ENCODE measurements at places on chromosomes 1 and 21.

DNA sequence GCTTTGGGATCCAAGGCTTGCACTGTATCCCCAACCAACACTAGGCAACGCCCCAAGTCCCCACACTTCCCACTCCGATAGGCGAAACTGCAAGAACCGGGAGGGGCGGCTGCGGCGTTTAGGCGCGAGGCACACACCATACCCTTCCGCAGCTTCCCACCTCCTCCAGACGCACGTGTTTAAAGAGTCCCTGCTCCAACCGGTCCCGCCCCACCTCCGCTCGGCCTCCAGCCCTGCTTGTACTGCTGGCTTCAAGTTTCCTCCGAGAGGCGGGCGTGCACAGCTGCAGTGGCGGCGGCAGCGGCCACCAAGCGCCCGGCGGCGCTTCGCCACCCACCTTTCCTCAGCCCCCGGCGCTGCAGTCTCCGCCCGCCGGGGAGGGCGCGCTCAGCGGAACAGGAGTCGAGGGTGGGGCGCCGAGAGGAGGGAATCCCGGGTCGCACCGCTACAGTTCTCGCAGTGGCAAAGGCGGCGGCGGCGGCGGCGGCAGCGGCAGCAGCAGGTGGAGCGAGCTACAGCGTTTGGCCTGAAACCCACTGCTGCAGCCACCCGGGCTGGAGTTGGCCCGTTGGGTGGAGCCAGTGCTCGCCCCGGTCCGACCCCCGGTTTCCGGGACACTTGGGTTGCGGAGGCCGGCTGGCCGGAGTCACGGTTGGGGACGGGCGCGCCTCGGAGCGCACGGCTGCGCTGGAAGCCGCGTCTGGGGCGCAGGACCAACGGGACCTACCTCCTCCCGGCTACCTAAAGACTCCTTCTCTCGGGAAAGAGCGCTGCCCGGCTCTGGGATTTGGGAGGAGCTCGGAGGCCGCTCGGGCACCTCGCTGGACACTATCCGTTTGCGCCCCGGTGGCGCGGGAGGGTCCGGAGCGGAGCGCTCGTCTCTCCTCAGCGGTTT is at the start of gene CNIH3:
CNIH3 (plus strand) TSS at position 457 of the 895 bp plus-strand sequence. CDS start 858 bp downstream, outside the sequence.
- peak; percentile 85 for DNase-seq

- no peak for DNase-seq
Observed at GRCh38 chr1:32159189-32159588, 20.3 kb upstream of the TXLNA start.

- no peak for DNase-seq
Observed at GRCh38 chr1:155175281-155175926, 1.8 kb downstream of the TRIM46 start.

GRCh38 chr21:45336870-45337269 is 49.2 kb upstream of the POFUT2 start:
- no peak for DNase-seq

- peak; percentile 77 for DNase-seq
Observed at GRCh38 chr1:4422504-4423289, 231.7 kb upstream of the AJAP1 start.

DNA sequence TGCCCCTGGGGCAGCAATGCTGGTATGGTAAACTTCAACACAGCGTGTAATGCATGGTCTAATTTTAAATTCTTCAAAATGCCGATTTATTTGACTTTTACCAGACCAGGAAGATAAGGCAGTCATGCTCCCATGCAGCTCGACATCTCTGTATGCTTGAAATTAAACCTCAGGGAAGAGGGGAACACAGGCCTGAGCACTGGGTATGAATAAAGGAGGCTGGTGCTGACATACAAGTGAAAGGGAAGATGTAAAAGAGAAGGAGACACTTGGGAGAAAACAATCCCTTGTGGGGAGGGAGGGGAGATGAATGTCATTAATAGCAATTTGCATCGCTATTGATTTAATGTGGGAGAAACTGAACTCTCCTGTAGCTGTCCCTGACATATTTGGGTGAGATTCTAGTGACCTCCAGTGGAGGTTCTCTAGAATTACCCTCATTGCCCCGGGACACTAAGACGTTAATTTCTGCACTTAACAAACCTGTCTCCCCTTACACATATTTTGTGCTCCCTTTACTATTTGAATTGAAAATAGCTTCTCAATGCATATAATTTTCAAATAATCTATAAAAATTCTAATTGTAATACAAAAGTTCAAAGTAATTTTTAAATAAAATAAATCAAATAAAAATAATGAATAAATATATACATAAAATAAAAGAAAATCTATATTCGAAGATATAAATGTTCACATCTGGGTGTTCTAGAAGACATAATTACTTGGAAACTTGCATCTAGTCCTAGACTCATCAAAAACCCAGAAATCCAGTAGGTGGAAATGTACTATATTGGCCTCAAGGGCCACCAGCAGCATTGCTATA is 283.1 kb downstream of the LMX1A start:
- DNase-seq, result no peak

DNA sequence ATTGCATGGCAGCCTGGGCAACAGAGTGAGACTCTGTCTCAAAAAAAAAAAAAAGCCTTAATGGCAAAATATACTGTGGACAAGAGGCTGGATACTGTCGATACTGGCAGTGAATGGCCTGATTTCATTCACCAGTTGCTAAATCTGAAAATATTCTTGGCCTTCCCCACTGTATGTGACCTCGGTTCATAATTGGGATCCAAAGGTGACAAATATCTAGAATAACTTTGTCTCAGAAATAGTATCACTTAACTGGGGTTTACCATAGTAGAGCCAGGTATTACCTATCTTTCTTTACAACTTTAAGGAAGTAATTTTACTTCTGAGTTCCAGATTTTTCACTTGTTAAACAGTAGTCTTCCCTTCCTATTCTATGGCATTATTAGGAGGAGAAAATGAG is 8.4 kb downstream of the MTF2 start:
- DNase-seq, result no peak

GRCh38 chr1:155127967-155128754 is 485 bp downstream of the EFNA1 start:
- DNase-seq, result no peak

DNA sequence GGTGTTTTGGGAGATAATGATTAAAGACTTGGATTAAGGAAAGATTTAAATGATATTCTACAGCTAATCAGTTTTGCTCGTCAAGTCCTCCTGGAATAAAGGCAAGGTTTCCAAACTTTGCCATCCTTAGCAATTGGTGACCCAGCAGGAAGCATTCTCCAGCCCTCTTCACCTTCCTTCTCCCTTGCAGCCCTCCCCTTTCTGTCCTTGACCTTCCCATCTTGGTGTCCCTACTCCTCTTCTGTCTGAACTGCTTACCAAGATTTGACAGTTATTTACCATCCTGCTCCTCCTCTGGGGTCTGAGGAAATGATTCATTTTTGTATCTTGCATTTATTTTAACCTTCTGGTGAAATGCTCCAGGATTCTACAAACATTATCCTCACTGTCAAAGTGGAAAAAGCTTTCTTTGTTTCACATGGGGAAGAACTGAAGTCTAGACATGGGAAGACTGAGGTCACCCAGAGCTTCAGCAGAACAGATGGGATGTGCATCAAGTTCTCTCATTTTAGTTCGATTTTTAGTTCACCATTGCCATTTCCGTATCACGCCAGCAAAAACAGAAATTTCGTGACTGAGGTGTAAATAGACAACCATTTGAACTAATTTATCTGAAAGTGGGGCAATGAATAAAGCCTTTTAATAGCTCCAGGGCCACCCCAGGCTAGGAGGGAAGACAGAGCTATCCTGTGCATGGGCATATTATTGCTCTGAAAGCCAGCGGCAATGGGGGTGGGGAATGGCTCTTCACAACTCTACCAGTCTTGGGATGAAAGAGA is 504.4 kb upstream of the PLXNA2 start:
- DNase-seq, result no peak

DNA sequence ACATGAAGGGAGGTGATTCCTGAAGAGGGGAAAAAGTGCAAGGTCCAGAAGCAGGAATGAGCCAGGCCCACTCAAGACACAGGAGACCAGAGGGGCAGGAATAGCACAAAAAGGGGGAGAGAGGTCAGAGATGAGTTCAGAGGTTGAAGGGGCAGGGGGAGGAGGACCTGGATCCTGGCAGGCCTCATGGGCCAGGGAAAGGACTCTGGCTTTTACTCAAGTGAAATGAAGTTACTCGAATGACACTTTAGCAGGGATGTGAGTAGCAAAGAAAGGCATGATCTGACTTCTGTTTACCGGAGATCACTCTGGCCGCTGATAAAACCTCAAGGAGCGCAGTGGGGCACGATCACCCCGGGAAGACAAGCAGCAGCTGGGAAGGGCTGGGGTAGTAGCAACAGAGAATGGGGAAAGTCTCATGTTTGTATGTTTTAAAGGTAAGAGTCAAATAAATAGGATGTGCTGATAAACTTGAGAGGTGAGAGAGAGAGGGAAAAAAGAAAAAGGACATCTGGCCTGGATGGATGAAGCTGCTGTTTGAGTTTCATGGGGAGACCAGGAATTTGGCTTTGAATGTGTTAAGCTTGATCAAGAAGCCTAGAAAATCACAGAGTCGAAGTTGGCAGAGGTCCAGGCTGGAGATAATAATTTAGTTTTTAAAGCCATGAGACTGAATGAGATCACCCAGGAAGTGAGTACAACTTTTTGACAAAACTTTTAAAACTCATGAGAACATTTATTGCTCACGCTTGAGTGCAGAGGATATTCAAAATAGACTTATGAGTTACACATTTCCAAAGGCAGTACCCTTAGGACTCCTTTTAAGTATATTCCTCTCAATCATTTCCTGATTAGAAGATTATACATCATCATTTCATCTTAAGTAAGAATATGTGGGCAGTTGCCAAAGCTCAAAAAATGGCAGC is 156.0 kb downstream of the RERE start:
- no peak for DNase-seq

DNA sequence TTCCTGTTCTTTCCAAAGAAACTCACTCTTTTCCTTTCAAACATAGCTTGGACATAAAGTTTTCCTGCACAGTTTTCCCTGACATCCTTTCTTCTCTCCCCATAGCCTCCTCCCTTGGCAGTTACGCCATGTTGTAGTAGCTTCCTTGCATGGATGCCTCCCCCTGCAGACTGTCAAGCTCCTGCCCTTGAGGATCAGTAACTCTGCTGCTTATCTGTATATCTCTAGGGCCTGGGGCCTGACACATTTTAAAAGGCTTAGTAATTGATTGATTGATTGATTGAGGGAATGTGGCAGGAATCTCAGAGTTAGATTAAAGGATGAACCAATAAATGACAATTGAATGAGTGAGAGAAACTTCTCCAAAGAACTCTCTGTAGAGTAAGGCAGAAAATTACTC is 143.7 kb downstream of the NEK7 start:
- DNase-seq, result no peak

DNA sequence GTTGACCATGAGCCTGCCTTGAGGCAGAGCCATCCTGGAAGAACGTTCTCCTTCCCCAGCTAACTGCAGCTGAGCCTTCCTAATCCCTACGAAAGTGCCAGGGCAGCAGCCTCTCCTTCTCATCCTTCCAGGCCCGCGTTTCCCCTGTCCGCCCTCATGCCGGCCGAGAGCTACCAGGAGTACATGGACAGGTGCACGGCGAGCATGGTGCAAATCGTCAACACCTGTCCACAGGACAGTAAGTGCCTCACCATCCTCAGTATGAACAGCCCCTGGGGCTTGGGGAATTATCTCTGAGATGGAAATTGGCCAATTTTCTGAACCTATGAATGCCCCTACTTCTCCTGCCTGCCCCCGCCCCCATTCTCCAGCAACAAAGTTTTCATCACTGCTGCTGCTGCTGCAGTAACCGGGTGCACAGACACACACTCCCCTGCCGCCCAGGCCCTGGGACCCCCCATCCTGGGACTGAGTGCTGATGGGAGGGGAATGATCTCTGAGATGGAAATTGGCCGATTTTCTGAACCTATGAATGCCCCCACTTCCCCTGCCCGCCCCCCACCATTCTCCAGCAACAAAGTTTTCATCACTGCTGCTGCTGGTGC is 39.6 kb downstream of the UBASH3A start:
- no peak for DNase-seq

DNA sequence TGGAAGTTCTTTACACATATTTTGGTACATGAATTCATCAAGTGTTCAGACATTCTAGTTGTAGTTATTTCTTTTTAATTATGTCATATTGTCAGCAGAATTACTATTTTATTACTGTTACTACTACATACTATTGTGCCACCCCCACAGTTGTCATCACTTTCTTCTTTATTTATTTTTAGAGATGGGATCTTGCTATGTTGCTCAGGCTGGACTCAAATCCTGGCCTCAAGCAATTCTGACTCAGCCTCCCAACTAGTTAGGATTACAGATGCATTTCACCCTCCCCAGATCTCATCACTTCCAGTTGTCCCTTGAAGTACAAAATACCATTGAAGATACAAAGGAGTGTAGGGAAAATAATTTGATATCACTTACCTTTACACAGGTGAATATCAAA is 258.0 kb downstream of the KCTD3 start:
- no peak for DNase-seq

All from lower leg skin (tissue), 4 donors.